Stimulated activated CD4-positive, alpha-beta T cell treated with anti-CD3 and anti-CD28 coated beads, TNF-alpha, amount 100 ng/mL, for 1 hour (primary cell): ENCODE measurements at places on chromosomes 1 and 21.
A peak's percentile ranks its signal among the peaks of the same experiment; 100 is the strongest.

GRCh38 chr1:101452825-101453224 is 216.0 kb downstream of the S1PR1 start:
- DNase-seq, result no peak

GRCh38 chr1:150282558-150282958 is 204 bp downstream of the CIART start:
- DNase-seq, result no peak

DNA sequence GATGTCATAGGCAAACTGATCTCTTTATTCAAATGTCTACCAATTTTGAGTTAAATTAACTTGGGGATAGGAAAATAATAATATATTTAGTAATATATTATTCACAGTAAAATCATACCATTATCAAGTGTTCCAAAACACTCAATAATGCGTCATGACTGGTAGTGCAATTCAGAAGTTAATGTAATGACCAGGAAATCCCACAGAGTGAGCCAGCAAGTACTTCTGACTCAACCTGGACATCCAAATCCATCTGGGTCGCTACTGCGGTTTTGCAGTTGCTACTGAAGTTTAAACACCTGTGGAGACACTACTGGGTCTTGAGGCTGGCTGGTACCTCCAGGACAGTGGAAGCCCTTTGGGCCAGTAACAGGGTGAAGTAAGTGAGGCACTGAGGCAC is 44.8 kb downstream of the DPYD start:
- DNase-seq, result no peak

DNA sequence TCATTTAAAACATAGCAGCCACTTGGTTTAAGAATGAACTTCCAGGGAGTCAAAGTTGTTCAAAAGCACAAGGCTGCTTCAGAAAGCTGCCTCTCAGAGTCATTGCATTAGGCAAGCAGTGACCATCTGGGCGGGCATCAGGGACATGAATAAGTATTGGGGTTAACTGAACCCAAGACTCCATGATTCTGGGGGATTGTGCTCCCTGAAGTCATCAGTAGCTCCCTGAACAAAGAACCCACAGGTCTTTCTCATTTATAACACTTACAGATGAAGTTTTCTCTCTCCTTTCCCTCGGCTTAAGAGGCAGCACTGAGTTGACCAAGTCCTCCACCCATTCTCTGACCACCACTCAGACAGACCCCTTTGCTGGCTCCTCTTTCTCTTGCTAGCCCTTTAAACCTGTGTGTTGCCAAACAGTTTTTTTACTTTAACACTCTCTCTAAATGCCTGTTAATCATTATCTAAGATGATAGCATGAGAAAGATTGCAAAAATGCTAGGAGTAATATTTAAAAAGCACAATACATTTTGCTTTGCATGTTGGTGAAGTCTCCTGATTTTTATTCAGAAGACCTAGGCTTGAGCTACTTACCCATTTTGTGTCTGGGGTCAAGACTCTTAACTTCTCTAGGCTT is 77.0 kb upstream of the ARHGAP29 start:
- no peak for DNase-seq

DNA sequence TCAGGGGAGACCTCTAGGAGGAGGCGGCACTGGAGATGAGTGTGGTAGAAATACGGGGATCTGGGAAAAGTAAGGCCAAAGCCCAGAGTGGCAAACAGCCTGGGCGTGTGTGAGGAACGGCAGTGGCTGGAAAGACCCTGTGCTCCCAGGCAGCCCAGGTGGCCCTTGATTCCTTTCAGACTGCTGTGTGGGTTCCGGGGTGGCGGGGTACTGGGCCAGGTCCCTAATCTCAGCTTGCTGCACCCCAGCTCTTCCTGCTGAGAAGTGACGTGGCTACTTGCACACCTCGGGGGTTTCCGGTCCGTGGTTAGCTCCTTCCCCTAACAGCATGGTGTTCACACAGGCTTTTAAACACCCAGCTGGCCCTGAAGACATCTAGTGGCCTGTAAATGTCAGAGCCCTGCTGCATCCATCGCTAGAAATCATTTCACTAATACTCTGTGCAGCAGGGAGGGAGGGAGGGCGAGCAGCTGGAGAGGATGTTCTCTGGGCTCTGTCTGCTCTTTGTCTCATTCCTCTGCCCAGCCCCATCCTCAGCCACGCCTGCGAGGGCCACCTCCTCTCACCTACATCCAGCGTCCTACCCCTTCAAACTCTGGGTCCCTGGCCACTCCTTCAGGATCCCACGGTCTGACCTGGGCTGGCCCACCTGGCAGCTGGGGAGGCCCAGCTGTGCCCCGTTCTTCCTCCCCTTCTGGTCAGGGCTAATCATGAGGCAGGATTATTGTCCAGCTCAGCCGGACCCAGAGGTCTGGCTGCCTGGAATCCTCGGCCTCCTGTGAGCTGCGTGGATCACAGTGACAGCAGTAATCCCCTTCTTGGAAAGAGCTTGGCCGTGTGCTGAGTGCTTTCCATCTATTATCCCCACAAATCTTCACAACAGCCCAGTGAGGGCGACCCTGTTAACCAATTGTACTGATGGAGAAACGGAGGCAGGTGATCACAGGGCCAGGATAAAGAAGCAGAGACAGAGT is 7.2 kb downstream of the ZDHHC18 start:
- DNase-seq, result peak; percentile 84

- DNase-seq, result no peak
Observed at GRCh38 chr1:233635765-233636502, 22.0 kb downstream of the KCNK1 start.

DNA sequence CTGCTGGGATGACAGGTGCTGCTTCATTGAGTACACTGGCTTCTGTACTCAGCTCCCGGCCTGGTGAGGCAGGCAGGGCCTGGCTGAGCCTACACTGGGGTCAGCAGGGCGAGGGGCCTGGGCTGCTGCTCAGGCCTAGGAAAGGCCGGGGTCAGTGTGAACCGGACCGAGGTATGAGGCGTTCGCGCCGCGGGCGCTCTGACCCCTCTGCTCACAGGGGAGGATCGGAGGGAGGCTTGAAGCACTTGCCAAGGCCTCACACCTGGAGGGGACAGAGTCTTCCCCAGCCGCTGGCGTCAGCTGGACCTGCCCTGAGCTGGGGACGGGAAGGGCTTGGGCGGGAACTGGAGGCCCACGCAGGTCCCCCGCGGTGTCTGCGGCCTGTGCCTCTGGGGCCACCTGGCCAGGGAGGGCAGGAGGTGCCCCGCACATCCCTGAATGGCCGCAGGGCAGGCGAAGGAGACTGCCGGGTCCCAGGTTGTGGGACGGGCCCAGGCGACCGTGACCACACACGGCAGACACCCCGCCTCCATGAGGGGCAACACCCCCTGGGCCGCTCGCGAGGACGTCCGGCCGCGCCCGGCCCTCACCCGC is 466 bp downstream of the PEX10 start:
- DNase-seq, result no peak

- no peak for DNase-seq
Observed at GRCh38 chr21:34989337-34990151, 59.6 kb downstream of the RUNX1 start.

- DNase-seq, result no peak
Observed at GRCh38 chr1:164647211-164647610, 88.2 kb downstream of the PBX1 start.

GRCh38 chr21:34364921-34365320 is 1.1 kb downstream of the KCNE2 start:
- no peak for DNase-seq

DNA sequence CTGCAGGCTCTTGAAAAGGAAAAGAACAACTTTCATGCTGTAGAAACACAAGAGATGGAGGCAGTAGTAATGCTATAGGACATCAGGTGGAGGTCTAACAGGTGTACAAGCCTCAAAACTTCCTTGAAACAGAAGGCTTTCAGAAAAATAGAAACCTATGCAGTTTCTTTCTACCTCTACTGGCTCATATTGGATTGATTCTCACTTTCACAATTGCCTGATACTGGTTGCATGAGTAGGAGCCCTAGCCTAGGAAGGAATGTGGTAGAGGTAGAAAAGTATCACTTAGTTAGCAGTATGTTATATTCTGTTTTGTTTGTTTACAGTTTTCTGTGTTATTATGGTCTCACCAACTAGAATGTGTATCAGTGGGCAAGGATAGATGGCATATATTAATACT is 175.4 kb upstream of the GORAB start:
- no peak for DNase-seq

DNA sequence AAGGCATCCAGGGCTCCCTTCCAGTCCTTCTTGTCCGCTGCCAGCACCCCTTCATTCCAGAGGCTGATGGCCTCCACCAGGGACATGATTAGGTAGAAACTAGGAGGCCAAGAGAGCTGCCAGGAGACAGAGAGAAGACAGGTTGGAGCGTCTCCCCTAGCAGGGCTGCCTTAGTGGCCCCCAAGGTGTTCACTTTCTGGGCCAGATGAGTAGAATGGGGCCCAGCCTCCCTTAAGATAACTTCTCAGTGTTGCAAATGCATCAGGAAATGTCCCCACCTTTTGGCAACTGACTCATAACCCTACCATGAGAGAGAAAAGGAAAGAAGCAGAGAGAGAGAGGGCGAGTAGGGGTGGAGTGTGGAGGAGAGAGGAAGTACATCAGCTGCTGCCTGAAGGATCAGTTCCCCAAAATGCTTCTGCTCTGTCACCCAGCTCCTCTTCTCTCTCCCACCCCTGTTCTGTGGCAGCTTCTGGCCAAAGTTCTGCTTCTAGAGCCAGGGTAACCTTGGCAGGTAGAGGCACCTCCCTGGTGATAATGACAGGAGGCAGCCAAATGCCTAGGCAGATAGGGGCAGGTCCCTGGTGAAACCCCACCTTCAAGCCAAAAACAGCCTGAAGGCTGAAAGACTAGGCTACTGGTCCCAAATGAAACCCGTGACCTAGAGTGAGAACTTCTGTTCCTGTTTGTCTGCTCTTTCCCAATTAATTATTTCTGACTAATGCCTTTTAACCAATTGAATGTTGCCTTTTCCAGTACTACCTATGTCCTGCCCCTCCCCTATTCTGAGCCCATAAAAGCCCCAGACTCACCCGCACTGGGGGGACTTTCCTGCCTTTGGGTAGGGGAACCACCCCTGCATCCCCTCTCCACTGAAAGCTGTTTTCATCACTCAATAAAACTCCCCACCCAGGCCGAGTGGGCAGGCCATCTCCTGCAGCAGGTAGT is at the start of gene NCF2:
NCF2 (minus strand) TSS at position 216 of the 948 bp plus-strand sequence; CDS start at position 86, 130 bp downstream.
- DNase-seq, result no peak

DNA sequence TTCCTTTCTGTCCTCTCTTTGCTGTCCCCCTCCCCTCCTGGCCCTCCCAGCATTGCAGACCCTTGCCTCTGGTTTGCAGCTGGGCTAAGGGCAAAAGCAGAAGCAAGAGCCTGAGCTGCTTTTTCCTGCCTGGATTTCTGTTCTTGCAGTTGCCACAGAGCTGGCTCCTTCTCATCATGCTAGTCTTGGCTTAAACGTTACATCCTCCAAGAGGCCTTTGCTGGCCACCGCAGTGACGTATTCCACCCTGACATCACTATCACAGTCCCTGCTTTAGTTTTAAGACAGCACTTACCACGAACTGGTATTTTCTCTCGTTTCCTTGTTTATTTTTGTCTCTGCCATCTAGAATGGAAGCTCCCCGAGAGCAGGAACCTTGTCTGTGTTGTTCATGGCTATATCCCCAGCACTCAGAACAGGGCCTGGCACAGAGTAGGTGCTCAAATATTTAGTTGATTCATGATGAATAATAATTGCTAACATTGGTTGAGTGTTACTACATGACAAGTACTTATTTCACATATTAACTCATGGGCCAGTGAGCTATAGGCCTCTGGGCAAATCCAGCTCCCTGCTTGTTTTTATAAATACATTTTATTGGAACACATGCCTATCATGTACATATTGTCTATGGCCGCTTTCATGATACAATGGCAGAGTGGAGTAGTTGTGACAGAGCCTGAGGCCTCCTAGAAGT is 13.2 kb upstream of the CSF1 start:
- DNase-seq, result no peak

- no peak for DNase-seq
Observed at GRCh38 chr1:113536182-113536780, 146.0 kb downstream of the MAGI3 start.

DNA sequence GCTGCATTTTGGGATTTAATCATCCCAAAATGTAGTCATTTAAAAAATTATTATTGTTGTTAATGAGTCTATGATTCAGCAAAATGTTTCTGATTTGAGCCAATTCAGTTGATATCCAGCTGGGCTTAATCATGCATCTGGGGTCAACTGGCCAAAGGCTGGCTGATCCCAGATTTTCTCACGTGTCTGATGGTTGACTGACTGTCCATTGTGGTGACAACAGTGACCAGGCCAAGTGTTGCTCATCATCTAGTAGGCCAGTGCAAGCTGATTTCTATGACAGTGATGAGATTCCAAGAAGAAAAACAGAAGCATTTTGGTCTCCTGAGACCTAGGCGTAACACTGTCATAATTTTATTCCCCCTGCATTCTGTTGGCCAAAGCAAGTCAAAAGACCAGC is 80.1 kb upstream of the ZC3H11B start:
- no peak for DNase-seq

DNA sequence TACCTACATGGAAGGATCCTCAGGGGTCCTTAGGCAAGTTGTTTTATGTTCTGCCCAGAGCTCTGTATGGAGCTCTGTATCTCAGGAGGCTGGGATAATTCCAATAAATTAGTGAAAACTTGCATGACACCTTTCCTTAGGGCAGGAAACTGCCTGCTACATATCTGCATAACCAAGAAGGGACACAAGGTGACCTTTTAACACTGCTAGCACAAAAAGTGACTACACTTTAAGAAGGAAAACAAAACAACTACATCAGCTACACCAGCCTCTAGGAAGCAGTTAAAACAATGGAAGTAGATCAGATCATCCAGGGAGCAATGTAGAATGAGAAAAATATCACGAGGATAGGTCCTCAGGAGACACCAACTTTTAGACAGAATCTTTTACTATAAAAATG is 93.9 kb downstream of the TNFSF18 start:
- DNase-seq, result no peak

DNA sequence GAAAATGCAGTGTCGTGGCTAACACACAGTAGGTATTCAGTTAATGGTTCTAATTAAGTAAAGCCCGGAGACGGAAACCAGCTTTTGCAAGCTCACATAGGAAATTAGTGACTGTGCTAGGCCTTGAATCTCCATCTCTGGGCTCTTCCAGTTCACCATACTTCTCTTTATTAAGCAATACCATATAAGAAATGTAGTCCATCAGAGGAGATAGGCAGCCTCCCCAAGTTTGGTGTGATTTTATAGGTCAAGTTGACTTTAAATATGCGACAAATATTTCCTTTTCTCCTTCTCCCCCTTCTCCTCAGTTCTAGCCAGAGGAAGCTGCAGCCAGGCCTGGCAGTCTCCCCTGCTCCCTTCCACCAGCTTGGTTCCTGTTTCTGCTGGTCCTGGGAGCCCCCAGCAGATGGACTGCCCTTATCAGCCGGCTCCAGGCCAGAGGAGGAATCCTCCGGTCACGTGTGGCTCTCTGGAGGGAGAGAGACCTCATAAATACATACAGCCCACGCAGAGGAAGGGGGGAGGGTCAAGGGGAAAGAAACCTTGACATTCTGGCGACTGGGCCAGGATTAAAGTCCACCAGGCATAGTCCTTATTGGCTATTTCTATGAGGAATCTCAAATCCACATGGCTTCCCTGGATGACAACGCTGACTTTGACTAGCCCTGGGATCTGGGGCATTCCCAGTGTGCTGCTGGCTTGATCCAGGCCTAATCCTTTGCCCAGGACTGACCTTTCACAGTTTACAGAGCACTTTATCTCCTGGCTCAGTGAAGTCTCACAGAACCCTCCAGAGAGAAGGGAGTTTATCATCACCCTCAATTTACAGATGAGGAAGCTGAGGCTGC is 115.1 kb upstream of the JUN start:
- DNase-seq, result no peak
